Kasumi-1 (cell line): ENCODE measurements at places on chromosomes 6 and 20.

GRCh38 chr6:139008117-139008516, 20.1 kb upstream of the REPS1 start:
- DNase-seq = peak; percentile 8

- DNase-seq = peak; percentile 56
These were observed 180.2 kb downstream of the PACRG start for GRCh38 chr6:162907876-162908481.

DNA sequence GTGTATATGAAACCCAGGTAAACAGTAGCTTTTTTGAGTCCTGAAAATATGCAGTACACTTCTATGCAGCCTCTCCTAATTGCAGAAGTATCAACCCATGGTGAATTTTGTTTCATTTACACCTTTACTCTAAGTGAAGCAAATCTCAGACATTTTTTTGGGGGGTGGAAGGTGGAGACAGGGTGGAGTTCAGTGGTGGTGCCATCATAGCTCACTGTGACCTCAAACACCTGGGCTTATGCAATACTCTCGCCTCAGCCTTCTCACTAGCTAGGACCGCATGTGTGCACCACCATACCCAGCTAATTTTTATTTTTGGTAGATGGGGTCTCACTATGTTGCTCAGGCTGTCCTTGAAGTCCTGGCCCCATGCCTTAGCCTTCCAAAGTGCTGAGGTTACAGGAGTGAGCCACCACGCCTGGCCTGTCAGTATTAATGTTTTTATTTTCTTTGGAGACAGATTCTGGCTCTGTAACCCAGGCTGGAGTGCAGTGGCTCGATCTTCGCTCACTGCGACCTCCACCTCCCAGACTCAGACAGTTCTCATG, 80.3 kb downstream of the JARID2 start:
- no peak for DNase-seq

DNA sequence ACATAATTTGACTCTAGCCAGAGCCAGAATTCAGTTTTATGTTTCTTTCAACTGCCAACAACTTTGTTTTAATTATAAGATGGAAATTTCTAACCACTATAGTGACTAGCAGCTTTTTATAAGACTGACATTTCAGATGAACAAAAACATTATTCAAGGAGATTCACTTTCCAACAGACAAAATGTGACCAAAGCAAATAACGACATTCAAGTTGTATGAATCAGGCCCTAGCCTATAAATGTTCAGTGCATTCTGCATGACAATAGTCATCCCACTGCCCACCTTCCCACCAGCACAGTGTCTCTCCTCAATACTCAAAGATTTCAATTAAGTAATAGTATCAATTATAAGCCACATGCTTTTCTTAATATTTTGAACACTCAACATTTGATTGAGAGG, 200.7 kb downstream of the KHDC1L start:
- no peak for DNase-seq

DNA sequence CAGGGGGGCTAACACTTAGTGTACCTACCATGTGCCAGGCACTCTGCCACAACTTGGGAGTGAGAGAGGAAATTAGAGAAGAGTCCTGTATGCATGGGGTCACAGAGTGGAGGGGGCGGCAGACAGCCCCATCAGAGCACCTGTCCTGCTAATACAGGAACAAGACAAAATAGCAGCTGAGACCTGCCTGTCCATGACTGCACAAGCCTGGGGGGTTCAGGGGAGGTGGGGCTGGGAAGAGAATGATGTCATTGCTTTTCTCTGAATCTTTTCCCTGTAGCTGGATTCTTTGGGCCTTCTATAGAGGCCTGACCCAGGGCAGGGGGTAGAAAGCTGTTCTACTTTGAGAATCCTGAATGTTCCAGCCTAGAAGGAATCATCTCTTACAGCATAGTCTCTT, 37.4 kb downstream of the FOXP4 start:
- DNase-seq = no peak

- no peak for DNase-seq
These were observed 36.8 kb downstream of the SSR1 start for GRCh38 chr6:7276199-7276524.

DNA sequence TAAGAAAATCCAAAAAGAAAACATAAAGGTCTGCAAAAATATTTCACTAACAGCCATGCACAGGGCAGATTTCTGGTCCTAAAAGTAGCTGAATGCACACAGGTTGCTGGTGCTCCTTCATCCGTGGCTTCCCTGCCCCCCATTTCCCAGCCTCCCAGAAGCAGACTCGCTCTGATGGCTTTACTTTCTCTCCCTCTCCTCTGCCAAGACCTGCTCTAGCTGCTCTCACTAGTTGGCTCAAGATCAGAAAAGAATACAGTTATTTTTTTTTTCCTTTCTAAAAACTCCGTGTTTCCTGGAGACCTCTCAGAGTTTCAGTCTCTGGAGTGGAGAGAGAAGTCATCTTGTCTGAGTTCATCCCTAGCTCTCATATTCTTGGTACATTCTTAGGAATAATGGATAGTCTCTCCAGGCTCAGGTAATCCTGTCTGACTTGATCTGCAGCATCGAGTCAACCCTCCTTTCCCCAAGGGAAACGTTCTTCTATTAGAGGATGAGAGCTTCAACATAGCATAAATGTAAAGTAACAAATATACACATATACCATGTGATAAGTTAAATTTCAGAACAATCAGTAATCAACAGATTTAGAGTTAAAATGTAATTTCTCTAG, 214.2 kb downstream of the TBC1D7 start:
- no peak for DNase-seq

DNA sequence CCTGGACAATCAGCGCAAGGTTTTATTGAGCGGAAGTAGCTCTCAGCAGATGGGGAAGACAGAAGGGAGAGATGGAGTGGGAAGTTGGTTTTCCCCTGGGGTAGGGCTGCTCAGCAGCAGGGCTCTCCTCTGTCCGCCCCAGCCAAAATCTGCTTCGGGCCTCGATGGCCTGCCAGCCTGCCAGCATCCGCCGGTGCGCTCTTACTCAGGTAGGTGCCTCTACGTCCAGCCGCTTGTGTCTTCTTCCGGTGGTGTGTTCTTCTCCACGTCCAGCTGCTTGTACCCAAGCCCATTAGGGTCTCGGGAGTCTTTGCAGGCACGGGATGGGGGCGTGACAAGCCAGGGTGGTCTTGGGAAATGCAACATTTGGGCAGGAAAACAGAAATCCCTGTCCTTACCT, 1340.0 kb upstream of the MAP3K7 start:
- DNase-seq = no peak

DNA sequence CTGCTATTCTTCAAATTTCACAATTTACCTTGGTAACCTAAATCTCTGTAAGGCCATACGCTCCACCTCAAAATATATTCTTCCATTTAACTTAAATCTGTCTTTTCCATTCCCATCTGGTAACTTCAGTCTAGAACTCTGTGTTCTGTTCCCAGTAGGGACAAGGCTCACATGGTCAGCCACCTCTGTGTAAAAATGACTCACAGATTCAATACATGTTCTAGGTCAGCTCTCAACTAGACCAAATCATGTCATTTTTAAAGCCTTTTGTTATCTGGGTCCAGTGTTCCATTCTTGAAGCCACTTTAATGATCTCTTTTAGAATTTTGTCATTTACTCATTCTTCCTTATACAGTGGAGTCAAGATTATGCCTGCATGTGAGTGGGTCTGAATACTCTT, 315.6 kb upstream of the CITED2 start:
- DNase-seq = no peak

DNA sequence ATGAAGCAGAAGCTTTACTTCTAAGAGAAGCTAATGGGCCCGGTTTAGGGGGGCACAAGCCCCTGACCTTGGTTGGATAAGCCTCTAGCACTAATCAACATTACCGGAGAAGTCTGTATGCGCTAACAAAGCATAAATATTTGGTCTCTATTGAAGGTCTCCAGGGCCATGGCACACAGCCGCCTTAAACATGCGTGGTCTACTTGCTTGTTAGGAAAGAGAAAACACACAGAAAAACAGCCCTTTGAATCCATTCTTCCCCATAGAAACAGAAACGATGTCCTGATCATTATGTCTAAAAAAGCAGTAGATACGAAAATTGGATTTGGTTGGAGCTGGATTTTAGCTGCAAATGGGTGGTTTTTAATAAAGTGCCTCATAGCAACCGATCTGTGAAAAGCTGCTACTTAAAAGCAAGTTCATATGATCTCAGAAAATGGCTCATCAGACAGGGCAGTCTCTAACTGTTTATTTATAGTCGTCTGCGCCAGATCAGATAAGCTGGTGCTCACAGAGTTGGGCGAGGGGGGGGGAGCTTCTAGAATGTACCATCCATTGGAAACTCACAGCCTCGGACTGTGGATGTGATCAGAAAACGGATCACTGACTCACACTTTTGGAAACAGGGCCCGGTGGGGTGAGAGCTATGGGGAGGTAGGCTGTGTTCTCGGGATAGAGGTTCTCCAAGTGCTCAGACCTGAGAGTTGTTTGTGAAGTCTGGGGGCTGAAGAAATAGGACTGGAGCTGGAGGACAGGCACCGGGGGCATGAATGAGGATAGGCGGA, 35.3 kb upstream of the APCDD1L start:
- no peak for DNase-seq

DNA sequence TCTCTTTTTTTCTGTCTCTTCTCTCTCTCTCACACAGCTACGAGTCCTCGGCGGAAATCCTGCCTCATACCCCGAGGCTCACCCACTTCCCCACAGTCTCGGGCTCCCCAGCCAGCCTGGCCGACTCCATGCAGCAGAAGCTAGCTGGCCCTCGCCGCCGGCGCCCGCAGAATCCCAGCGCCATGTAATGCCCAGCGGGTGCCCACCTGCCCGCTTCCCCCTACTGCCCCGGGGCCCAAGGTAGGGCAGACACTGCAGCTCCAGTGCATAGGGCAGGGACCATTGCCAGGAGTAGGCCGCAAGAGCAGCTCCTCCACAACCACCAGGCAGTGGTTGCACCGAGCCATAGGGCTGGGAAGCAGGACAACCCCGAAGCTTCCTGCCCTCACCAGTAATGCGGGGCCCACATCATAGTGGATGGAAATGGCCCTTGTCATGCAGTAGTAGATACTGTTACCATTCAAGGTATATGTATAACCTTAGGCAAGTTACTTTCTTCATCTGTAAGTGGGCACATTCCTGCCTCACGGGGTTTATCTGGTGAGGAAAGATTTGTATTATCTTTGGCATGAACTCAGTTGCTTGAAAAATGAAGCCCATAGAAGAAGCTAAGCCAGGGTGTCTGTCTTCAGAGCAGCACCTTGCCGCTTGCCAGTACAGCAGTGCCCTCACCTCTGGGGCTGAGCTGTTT, 36.9 kb upstream of the ID1 start:
- DNase-seq = no peak

DNA sequence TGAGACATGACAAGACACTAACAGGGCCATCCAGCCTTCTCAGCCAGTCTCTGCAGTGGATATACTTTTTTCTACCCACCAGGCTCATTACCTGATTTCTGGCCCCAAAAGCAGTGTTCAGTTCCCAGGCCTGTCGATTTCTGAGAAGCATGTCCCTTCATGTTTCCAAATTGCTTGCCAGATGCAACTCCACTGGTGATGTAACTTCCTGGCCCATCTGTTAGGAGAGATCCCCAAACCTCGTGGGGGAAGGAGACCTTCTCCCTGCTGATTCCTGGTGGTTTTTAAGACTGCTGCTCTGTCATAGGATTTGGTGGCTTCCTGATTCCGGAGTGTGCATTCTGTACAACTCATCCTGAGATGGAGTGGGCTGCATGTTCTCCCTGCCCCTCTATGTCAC, 31.6 kb upstream of the MRPS10 start:
- no peak for DNase-seq

- no peak for DNase-seq
These were observed 61.0 kb downstream of the PSMG4 start for GRCh38 chr6:3319610-3320200.

DNA sequence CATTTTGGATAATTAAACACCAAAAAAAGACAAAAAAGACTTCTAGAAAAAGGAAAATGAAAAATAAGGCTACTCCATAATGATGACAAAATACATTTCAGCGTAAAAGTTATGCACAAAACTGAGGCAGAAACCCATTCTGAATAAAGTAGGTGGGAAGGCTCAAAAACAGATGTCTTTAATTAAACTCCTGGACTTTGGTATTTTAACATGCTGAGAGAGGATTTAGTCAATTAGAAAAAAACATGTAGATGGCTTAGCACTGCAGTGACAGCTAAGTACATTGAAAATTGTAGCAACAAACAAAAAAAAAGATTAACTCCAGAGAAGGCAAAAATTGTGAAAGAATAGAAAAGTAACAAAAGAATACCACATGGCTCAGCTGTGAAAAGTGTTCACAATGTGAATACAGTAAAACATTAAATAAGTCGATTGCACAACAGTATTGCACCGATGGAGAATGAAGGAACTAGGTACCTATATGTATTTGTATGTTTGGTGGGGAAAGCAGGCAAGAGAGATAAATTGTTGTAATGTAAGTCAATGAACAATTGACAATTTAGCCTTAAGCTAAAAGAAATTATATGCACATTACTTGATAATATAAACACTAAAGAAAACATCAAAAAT, 59.5 kb downstream of the TBC1D32 start:
- no peak for DNase-seq

GRCh38 chr20:61841551-61841950, 224.1 kb downstream of the TAF4 start:
- no peak for DNase-seq

DNA sequence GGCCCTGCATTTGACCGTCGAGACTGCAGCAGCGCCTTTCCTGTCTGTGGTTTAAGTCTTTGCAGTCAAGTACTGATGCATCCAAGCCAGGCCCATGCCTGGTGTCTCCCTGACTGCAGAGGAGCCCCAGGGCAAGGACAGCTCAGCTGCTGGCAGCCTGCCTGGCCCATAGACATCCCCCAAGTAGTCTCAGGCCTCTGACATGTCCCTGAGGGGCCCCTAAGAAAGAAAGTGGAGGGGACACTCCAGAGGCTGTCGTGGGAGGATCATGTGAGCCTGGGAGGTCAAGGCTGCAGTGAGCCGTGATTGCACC, 18.0 kb downstream of the HRH3 start:
- DNase-seq = peak; percentile 52
